Vagina (tissue), 2 donors: ENCODE measurements at places on chromosomes 3 and 15. TPM values are rescaled to one million over a fixed set of nuclear protein-coding genes. Genes with fewer than 3 reads are reported as not detected.

PCSK6 gene
- 7.4 TPM for total RNA-seq

DNA sequence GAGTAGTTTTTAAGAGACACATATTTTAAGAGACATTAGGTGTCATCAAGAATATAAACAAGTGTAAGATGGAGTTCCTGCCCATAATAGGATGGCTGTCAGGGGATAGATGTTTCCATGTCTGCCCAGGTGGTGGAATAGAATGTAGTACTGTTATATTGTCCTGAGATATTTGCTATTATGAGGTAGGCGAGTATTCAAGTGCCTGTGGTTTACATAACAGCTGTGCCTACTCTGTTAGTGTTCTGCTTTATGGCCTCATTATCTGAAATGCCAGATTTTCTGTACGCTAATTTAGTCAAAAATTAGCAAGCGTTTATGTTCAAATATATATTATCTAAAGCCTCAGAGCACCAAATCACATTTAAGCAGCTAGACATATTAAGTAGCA lies 360.2 kb upstream of the ROPN1 start:
- no peak for DNase-seq

DNA sequence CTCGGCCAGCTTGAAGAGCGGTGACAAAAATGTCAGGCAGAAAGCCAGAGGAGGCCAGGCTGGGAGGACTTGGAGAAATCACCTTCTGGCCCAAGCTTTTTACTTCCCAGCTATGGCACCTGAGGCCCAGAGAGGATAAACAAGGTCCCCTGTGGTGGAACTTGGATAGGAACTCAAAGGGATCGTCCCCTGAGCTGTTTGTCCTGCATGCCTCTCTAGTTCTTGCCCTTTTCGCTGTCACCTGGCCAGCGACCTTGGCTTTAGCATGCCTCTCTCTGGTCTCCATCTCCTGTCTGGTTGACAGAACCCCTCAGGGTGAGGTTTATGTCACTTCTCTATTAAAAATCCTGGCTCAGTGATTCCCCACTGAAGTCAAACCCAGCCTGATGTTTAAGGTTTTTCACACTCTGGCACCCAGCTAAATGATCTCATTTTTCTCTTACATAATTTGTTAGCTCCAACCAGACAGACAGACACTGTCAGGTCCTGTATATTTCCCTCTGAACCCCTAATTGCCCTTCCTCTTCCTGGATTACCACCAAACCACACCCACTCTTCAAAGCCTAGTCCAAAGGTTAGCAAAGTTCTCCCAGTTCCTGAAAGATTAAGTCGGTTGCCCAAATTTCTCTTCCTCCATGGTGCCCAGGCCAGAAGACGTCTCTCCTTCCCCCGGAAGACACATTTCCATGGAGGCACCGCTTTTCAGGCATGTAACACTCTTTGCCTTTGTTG lies 169.1 kb downstream of the FAM43A start:
- no peak for DNase-seq

GRCh38 chr3:36443028-36443686 lies 62.9 kb downstream of the STAC start:
- no peak for DNase-seq

DNA sequence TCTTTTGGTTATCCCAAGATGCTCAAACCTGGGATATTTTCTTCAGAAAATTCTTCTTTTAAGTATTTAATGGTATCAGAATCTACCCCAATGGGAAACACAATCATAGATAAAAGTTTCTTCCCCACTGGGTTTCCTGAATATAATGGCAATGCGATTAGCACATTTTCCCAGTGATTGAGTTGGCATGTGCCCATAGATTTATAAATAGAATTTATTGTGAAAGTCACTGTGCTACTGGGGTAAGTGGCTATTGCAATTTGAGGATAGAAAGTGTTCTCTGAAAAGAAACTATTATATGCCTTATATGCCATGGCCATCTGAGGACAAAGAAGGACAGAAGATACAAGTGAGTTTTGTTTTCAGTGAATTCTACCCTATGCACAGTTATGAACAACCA lies 99.0 kb upstream of the RBMS3 start:
- DNase-seq = no peak

SLC15A2 gene
- 0.49 TPM for total RNA-seq

DNA sequence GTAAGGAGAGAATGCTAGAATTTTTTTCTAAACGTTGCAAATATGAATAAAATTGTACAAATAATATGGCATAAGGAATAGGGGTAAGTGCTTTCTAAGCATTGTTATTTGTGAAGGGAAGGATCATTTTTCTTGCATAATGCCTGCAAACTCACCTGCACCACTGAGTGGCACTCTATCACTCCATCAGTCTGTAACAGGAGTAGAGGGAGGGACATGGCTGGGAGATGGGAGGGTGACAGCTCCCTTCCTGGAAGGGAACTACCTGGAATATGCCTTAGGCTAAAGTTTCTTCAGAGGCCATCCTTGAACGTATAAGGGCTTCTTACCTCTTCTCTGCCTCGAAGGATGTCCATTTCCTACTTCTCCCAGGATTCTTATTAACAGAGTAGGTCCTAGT lies 3.0 kb downstream of the NAALADL2 start:
- DNase-seq = no peak

KLHL40 gene
- not detected for total RNA-seq

LACTB gene
- total RNA-seq = 23.3 TPM
